ENCODE measurements at places on chromosomes 3 and 15.

- no peak for DNase-seq
Observed at GRCh38 chr3:73028803-73029202, 32.2 kb downstream of the PPP4R2 start.

DNA sequence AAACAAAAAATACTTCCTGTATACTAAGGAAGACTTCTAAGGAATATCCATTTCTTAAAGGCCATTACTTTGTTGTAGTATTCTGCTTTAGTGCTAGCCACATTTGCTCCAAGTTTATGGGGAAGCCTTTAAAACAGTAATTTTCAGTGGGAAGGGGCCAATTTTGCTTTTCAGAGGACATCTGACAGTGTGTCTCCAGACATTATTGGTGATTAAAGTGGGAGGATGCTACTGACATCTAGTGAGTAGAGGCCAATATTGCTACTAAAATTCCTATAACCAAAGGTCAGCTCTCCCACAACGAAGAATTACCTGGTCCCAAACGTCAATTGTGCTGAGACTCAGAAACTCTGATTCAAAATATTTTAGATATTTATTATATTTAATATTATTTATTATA lies 24.8 kb downstream of the SLC28A2 start:
- DNase-seq = no peak

DNA sequence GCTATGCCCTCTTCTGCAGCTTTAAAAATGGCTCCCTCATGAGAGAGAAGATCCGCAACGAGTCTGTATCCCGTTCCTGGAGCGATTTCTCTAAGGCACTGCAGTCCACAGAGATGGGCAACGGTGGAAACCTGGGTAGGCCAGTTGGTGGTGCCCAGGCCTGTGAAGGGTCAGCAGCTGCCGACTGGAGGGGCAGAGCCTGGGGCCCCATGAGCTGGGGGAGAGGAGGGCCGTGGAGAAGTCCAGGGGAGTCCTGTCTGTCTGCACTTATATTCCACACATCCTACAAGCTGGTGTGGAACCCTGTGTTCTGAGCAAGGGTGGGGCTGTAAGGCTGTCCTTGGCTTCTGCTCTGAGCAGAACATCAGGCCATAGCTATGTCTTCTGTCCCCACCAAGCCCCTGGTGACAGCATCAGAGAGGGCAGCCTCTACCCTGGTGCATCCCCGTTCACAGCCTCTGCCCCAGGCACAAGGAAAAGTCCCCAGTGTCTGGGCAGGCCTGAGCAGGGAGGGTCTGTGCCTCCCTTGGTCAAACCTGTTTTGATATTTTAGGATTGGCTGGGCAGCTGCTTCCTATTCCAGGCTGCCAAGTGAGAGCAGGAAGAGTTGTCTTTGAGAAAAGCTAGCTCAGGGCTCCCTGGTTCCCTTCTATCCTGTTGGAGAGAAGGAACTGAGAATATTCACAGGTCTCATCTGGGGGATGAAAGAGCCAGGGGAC lies 29.7 kb downstream of the XYLB start:
- no peak for DNase-seq

DNA sequence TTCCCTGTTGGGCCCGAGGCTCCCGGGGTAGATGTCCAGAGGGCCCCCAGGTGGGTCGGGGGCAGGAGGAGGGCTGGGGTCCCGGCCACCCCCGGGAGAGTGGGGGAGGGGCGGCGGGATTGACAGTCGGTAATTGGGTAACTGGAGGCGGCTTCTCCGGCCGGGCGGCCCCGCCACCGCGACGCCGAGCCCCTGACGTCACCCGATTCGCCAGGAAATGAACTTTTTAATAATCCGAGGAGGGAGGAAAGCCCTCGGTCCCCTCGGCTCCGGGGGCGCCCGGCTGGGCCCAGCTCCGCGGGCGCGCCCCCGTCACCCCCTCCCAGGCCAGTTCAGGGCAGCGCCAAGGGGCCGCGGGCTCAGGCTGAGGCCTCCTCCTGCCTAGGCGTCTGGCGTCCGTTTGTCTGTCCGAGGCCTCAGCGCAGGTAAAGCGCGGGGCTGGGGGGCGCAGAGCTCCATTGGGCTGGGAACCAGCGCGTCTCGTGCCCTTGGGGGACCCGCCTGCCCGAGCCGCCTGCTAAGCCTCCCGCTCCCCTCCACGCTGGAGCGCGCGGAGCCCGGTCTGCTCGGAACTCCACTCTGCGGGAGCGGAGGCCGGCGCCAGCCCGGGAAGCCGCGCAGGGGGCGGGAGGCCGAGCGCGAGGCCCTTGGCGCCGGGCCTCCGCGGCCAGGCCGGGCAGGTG lies 3.9 kb downstream of the GATA2 start:
- no peak for DNase-seq

DNA sequence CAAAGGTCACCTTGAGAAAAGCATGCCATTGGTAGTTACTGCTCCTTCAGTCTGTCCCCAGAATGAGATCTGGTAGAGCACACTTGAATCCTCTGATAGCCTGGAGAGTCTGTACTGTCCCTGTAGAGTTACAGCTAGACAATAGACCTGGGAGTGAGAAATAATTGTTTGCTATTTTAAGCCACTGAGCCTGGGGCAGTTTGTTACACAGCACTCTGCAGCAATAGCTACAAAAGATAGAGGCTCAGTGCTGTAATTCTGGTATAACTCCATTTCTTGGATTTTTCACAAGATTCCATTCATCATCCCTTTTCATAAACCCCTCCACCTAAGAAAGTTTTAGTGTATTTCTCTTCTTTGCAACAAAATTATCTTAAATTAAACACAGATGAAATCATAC lies 242.7 kb upstream of the ARRDC4 start:
- no peak for DNase-seq

DNA sequence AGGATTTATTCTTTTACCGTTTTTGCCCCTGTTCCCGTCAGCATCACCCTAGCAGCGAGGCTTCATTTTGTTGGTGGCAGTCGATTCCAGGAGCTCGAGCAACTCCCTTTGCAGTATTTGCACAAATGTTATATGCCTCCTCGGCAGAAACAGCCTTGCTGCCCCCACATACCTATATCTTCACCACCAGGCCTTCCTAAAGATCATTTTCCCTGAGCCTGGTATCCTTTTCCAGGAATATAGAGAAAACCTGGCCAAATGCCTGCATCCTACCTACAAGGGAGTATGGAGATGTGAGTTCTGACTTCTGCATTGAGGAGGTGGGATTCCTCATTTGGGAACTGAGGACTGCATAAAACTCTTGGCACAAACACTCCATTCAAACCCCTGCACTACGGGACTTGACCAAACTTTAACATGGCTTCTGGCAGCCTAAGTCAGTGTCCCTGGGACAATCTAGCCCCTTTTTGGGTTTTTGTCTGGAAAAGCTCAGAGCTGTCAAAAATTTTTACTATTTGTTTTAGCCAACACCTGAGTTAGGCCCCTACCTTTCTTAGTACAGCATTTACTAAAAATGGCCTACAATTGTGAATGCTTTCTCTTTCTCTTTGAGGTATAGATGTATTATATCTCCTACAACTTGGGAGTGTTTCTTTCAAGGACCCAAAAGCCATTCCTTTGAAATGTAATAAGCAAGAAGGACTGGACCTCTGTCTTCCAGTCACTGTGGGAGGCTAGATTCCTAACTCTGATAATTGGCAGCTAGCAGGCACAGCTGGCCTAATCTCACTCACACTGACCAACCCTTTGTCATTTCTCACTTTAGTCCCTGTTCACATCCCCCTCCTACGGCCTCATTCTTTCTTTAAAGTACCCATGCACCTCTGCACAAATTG lies 12.1 kb upstream of the UBE2Q2 start:
- DNase-seq = no peak

- DNase-seq = no peak
Observed at GRCh38 chr3:28050885-28051284, 190.5 kb upstream of the CMC1 start.

- no peak for DNase-seq
Observed at GRCh38 chr3:3071136-3071535, 39.0 kb downstream of the IL5RA start.

DNA sequence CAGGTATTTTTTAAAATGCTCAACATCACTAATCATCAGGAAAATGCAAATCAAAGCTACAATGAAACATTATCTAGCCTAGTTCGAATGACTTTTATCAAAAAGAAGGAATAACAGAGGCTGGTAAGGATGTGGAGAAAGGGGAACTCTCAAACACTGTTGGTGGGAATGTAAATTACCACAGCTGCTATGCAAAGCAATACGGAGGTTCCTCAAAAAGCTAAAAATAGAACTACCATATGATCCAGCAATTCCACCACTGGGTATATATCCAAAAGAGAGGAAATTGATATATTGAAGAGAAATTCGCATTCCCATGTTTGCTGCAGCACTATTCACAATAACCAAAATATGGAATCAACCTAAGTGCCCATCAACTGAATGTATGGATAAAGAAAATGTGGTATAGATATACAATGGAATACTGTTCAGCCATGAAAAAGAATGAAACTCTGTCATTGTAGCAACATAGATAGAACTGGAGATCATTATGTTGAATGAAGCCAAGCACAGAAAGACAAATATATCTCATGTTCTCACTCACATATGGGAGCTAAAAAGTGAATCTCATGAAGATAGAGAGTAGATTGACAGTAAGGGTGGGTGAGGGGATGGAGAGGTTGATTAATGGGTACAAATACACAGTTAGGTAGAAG lies 19.7 kb upstream of the CLN6 start:
- no peak for DNase-seq

DNA sequence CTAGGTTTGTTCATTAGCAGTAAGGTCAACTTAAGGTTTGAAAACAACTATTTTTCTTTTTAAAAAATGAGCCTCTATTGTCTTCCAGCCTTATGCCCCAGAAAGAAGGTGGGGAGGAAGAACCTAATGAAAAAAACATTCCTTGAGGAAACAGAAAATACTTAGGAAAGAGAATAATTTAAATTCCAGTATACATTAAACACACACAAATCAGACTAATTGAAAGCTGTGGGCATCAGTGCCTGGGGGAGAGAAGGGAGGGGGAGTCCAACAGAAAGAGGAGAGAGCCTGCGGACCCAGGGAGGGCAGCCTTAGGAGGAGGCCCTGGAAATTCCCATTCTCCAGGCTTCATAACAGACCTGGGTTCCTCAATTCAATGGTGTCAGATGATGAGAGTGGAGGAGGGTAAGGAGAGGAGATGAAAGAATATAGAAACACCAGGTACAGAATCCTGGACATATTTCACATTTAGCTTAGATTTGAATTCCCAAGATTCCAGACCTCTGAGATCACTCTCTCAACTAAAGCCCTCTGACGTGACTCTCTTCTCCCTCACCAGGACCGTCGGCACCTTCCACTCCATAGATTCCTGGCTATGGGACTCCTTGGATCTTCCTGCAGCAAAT lies 320.5 kb upstream of the UMPS start:
- DNase-seq = no peak

DNA sequence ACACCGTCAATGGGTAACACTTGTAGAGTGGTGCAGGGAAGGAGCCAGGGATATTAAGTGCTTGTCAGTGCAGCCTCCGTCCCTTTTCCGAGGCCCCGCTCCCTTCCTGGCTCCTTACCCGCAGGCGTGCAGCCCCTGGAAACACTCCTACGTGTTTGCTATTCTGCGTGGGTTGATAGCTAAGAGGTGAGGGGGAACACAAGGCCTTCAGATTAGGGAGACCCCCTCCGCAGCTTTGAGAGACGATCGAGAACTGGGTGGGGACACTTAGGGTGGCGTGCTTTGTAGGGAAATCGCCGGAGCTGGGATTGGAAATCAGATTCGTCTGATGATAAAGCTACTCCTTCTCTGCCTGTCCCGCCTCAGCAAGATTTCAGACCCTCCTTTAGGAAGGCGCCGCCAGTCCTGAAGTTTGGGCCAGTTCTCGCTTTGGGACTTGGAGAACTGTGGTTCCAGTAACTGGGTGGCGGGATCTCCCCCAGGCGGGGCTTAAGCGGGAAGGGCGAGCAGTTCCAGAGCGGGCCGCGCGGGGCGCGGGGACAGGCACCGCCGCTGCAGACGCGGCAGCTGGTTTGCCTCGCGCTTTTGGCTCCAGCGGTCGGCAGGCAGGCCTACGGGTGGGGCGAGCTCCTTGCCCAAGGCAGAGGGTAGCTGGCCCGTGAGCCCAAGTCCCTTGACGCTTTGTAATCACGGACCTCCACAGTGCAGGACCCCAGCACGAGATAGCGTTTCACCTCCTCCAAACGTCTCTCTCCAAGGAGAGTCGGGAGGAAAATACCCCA lies 8.0 kb upstream of the FAM107A start:
- DNase-seq = no peak

DNA sequence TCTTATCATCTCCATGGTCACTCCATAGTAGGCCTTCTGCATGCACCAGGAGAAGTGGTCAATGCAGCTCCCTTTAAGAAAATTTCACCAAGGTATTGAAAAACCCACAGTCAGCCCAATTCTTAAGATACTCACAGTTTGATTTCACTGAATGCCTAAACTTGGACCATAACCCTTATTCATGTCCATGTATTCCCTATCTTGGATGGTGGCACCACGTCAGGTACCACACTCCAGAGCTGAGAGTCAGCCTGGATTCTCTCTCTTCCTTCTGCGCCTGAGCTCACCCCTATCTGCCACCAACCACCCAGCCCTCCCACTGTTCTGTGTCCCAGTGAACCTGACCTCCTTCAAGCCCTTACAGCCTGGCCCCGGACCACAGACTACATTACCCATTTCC lies 183.2 kb upstream of the NR2F2 start:
- no peak for DNase-seq

GRCh38 chr3:122975924-122976293 lies 51.7 kb downstream of the SEMA5B start:
- no peak for DNase-seq

- no peak for DNase-seq
Observed at GRCh38 chr3:153041181-153041580, 120.8 kb upstream of the RAP2B start.

- DNase-seq = no peak
Observed at GRCh38 chr15:42796955-42797782, 60.2 kb upstream of the CDAN1 start.

- DNase-seq = no peak
Observed at GRCh38 chr3:30504939-30505338, 101.5 kb upstream of the TGFBR2 start.

DNA sequence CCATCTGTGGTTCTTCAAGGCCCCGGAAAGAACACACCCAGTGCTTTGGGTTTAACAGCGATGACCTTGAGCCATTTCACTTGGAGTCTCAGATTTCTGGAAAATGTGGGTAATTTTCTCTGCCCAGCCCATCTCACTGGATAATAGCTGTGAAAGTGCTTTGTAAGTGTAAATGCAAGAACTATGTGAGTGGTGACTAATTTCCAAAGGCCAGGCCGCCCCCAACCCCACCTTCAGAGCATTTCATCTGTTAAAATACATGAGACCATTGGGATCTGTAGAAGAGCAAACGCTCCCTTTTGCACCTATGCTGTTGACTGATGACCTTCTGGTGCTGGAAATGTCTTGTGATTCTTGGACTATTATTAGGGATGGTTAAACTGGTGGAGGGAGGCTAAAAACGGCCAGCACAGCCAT lies 196.8 kb upstream of the LPP start:
- no peak for DNase-seq

All from stimulated activated CD8-positive, alpha-beta memory T cell treated with anti-CD3 and anti-CD28 coated beads, Interleukin-15, amount 100 ng/mL, for 4 hours (primary cell).